Stimulated activated CD4-positive, alpha-beta T cell treated with anti-CD3 and anti-CD28 coated beads, Interleukin-1b, Interleukin-23, amount 100 ng/mL, for 1 hour (primary cell): ENCODE measurements at places on chromosomes 6 and 20.

- DNase-seq = no peak
Measured at GRCh38 chr6:129965096-129965495, 53.3 kb upstream of the L3MBTL3 start.

DNA sequence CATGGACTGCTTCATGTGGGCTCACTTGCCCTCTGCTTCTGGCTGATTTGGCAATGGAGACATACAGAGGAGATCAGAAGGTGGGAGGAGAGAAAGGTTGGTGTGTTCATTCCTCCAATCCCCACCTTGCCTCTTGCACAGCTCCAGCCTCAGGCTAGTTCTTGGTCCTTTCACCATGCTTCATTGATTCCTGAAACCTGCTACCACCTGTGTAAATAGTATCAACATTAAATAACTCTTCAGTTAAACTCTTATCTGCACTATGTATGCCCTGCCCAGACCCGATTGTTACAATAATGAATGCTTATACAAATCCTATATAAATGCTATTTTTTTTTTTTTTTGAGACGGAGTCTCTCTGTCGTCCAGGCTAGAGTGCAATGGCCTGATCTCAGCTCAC lies 174.5 kb downstream of the CD83 start:
- no peak for DNase-seq

DNA sequence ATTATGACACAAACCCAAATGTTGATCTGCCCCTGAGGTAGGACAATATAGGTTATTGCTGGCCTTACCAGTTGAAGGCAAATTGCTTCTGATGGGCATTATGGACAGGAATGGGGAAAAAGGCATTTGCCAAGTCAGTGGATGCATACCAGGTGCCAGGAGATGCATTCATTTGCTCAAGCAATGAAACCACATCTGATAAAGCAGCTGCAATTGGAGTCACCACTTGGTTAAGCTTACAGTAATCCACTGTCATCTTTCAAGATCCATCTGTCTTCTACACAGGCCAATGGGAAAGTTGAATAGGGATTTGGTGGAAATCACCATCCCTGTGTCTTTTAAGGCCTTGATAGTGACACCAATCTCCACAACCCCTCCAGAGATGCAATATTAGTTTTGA lies 648.6 kb downstream of the COL12A1 start:
- no peak for DNase-seq

DNA sequence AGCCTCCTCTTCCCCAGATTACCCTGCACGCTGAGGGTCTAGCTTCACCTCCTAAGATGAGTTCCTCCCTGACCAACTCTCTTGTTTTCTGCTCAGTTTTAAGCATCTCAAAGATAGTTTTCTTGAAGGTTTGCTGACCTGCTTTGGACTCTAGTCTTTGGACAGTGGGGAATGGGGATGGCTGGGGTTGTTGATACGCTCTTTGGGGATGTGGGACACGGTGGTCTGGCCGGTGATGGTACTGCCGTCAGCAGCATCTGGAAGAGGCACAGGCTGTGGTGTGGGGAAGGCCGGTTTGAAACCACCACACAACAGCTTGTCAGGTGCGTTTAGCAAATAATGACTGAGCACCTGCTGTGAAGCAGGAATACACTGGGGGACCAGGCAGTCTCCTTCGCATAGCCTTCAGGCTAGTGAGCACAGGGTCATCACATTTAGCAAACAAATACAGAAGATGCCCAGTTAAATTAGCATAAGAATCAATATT lies 94.1 kb downstream of the TMEM242 start:
- DNase-seq = no peak

DNA sequence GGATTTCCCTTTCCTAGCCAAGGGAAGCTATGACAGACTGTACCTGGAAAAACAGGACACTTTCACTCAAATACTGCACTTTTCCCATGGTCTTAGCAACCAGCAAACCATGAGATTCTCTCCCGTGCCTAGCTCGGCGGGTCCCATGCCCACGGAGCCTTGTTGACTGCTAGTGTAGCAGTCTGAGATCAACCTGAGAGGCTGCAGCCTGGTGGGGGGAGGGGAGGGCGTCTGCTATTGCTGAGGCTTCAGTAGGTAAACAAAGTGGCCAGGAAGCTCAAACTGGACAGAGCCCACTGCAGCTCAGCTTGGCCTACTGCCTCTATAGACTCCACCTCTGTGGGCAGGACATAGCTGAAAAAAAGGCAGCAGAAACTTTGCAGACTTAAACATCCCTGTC lies 61.8 kb downstream of the EPM2A start:
- no peak for DNase-seq

DNA sequence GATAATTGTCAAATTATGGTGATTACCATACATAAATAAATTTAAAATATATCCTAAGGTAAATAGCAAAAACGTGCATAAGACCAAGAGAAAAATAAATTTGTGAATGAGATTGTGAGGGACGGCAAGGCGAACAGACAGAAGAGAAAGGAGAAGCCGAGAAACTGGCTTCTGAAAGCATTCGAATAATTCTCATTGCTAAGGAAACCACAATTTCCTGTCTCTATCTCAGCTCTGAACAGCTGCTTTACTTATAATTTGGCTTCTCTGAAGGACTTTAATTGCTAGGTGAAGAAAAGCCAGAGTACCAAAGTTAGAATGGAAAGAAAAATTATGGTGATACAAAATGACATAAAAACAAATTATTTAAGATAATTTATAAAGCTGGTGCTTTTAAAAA lies 79.0 kb upstream of the RGS17 start:
- no peak for DNase-seq

DNA sequence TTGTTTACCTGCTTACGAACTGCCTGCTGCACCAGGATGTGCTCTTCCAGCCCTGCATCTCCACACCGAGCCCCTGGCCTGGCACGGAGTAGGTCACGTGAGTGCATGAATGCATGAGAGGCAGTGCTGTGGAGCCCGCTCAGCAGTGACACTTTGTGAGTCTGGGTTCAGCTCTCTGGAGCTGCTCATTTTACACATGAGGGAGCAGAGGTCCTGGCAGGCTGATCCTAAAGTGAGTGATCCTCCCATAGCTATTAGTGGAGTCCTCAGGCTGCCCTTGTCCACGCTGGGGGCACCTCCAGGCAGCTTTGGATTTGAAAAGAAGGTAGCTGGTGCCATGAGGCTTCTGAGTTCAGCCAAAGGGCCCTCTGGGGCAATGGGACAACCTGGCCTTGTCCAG lies 64.2 kb downstream of the EDN3 start:
- DNase-seq = no peak

GRCh38 chr6:81491454-81492101 lies 260.9 kb downstream of the TENT5A start:
- DNase-seq = no peak

GRCh38 chr6:85390105-85390728 lies 59.7 kb upstream of the NT5E start:
- DNase-seq = no peak

- DNase-seq = no peak
Measured at GRCh38 chr6:135581211-135581610, 83.7 kb upstream of the AHI1 start.

GRCh38 chr6:27669295-27669623 lies 196.4 kb upstream of the ZNF184 start:
- no peak for DNase-seq

DNA sequence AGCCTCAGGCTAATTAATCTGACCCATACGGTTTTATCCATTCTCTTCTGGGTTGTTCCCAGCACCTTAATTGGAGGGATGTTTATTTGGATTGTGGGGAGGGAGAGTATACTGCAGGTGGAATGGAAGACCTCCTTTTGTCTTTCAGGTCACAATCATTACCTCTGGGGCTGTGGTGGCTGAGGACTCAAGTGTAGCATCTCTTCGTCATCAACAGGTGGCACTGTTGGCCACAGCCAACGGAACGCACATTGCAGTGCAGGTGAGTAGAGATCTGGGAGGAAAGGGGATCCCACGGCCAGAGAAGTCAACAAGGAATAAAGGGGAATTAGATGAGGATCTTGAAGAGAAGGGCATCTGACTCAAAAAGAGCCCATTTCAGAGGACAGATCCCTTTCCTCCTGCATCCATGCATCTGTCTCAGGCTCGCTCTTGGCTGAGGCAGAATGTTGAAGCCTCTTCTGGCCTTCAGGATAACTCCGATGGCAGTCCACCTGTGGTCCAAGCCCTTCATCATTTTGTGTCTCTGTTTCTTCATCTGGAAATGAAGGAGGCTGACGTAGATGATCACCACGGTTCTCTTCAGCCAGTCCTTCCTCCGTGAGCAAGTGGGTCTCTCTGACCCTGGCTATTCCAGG lies 3.2 kb upstream of the DEF6 start:
- no peak for DNase-seq

DNA sequence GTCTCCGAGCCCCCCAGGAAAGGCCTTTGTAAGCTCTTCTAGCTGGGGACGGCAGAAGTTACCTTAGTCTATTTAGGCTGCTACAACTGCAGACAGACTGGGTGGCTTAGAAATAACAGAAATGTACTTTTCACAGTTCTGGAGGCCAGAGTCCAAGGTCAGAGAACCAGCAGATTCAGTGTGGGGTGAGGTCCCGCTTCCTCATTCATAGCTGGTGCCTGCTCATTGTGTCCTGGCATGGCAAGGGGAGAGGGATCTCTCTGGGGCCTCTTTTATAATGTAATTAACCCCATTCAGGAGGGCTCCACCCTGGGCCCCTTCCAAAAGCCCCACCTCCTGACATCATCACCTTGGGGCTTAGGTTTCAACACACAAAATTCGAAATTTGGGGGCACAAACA lies 315.1 kb downstream of the CDH4 start:
- DNase-seq = no peak

- no peak for DNase-seq
Measured at GRCh38 chr6:44641344-44642031, 254.0 kb downstream of the CDC5L start.

- DNase-seq = no peak
Measured at GRCh38 chr20:23020230-23021018, 14.7 kb upstream of the SSTR4 start.

GRCh38 chr6:152298848-152299735 lies 338.1 kb downstream of the SYNE1 start:
- no peak for DNase-seq

GRCh38 chr6:146990284-146990683 lies 213.9 kb upstream of the STXBP5 start:
- no peak for DNase-seq

GRCh38 chr6:111269401-111269970 lies 182.2 kb downstream of the SLC16A10 start:
- no peak for DNase-seq

DNA sequence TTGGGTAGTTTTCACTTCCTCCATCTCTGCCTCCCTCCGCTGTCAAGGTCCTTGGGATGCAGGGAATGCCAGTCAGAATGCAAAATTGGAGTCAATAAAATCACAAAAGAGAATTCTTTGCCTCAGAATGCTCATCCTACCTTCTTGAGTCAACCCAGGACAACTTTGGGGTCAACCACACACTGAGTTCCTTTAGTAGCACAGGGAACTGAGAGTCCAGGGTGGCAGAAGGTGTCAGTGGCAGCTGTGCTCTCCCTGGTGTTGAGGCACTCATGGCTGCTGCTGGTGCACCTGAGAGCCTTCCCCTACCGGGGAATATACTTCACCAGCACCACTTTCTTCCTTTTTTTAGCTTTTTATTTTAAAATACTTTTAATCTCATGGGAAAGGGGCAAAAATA lies 829 bp upstream of the NOTCH4 start:
- no peak for DNase-seq

GRCh38 chr20:59305908-59306655 lies 5.7 kb downstream of the EDN3 start:
- DNase-seq = no peak

DNA sequence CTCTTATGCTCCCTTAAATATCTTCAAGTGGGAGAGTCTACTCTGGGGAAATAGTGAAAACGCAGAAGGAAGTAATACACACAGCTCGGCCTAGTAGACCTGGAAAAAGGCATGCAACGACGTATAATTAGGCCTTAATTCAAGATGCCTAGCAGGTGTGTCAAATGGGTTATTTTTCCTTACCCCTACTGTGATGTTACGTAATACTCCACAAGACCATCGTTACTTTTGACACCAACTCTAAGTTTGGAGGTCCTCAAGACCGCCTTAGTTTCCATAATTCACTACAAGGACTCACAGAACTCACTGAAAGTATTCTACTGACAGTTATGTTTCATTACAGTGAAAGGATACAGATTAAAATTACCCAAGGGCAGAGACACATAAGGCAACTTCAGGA lies 1024.3 kb upstream of the MAP3K7 start:
- no peak for DNase-seq

DNA sequence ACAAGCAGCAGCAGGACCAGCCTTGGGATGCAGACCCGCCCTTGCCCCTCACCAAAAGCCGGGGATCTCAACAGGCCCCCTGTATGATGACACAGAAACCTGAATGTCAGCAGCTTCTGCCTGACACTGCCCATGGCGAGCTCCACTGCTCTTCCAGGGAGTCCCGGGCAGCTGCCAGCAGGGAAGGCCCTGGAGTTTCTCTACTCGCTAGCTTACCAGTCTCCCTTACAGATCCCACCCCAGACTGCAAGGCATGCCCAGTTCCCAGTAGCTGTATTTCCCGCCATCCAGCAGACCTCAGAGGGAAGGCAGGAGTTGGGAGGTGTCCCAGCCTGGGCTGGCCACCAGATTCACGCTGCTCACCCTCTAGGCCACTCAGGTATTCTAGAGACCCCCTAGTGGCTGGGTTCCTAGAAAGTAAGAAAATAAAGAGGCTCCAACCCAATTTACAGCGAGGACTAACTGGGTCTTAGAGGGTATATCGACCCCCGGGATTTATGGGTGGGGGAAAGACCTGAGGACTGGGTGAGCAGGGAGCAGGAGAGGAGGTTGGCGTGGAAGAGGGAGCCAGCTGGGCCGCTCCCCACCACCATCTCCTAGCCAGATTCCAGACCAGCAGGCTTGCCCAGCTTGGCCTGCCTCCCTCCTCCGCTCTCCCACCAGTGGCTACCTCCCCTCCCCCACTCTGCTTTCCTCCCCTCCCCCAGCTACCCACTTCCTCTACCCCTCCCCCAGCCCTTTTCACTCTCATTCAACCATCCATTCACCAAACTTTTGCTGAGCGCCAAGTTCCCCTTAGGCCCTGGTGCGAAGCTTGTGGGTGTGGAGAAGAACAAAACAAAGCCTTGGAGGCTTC lies 9.7 kb upstream of the HMGA1 start:
- DNase-seq = no peak

DNA sequence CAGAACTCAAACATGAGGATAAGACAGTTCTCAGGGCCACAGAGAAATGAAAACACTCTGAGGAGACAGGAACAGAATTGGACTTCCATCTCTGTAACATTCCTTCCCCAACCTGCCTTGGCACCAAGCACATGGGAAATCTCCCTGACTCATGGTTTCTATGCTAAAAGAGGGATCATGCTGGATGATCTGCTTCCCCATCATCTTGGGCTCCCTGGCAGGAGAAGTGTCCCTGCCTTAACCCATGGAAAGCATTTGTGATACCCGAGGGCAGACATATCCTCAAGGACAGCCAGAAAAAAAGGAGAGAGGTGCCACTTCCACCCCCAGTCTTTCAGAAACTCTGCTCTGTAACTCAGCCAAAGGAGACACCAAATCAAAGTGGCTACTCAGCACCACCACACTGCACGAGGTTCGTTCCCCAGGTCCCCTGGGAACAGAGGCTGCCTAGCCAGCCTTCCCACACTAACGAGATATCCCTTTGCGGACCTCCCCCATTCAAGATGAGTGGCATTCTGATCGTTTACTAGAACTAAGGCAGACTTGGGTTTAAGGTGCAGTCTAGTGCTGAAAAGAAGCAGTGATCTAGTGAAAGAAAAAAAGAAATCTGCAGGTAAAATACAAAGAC lies 34.8 kb downstream of the BLOC1S5 start:
- DNase-seq = no peak

GRCh38 chr6:31765910-31766794 lies 3.7 kb downstream of the SAPCD1 start:
- DNase-seq = no peak

- no peak for DNase-seq
Measured at GRCh38 chr20:24643731-24644626, 174.6 kb downstream of the SYNDIG1 start.
